Dermis blood vessel endothelial cell (primary cell): ENCODE measurements at places on chromosomes 12 and 14. TPM values are rescaled to one million over a fixed set of nuclear protein-coding genes. Genes with fewer than 3 reads are reported as not detected.

GRCh38 chr12:44571006-44571550 is 305.0 kb downstream of the NELL2 start:
- DNase-seq, result no peak

DNA sequence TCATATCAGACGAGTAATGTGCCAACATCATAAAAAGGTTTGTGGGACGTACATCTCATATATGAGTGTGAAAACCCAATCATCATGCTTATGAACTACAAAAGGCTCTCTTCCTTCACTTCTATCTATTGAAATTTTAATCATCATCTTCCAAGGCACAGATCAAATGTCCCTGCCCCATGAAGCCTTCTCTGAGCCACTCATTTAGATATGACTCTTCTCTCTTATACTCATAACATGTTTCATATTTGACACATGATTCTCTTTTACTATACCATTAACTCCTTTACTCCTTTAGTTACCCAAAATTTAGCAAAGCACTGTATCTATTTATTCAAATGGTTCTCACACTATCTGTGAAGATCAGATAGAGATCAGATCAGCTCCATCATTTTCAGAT is 22.2 kb downstream of the RALGAPA1 start:
- DNase-seq, result no peak

GRCh38 chr14:88553886-88554456 is 836 bp downstream of the PTPN21 start:
- peak; percentile 37 for DNase-seq

Gene CD4
- not detected in 2 replicates for total RNA-seq

Gene AGAP2
- under 0.01 and 0.19 TPM in 2 replicates for total RNA-seq

DNA sequence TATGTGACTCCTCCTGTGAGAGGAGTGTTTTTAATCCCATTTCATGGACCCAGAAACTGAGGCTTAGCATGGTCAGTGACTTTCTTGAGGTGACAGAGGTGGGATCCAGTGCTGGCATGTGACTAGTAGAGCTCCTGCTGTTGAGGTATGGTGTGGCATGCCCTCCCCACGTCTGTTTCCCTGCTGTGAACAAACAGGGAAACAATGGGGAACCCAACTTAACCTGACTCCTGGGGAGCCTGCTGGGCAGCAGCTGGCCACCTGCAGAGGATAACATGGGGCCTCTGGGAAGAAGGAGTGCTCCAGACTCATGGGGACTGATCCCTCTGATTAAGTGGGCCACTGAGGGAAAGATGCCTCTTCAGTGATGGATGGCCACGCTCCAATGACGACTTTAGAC is 114.0 kb downstream of the BEGAIN start:
- no peak for DNase-seq

DNA sequence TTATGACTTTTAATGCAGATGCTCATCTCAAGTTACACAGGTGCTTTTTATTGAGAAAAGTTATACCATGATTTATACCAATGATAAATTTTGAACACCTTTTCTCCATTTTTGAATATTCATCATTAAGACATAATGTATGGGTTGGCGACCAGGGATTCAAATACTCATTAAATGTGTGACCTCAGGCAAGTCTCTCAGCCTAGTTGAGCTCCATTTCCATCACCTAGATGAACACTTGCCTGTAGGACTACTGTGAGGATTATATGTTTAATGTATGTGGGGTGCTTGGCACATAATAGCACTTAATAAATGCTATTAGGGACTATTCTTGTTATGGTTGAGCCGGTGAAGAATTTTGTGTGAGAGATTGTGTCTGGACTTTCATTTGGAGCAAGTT is 228.6 kb downstream of the CHST11 start:
- no peak for DNase-seq

- DNase-seq, result peak; percentile 2
These were observed at the start of gene LRRK2 for GRCh38 chr12:40224439-40225291. LRRK2 (plus strand) TSS chr12:40224997; CDS start chr12:40225132, 135 bp downstream.

Gene DDN
- total RNA-seq, result under 0.01 and 0.19 TPM in 2 replicates

GRCh38 chr14:24271834-24272263 is 452 bp upstream of the RABGGTA start:
- DNase-seq, result no peak

GRCh38 chr14:76298896-76299295 is 77.0 kb upstream of the ESRRB start:
- DNase-seq, result no peak

DNA sequence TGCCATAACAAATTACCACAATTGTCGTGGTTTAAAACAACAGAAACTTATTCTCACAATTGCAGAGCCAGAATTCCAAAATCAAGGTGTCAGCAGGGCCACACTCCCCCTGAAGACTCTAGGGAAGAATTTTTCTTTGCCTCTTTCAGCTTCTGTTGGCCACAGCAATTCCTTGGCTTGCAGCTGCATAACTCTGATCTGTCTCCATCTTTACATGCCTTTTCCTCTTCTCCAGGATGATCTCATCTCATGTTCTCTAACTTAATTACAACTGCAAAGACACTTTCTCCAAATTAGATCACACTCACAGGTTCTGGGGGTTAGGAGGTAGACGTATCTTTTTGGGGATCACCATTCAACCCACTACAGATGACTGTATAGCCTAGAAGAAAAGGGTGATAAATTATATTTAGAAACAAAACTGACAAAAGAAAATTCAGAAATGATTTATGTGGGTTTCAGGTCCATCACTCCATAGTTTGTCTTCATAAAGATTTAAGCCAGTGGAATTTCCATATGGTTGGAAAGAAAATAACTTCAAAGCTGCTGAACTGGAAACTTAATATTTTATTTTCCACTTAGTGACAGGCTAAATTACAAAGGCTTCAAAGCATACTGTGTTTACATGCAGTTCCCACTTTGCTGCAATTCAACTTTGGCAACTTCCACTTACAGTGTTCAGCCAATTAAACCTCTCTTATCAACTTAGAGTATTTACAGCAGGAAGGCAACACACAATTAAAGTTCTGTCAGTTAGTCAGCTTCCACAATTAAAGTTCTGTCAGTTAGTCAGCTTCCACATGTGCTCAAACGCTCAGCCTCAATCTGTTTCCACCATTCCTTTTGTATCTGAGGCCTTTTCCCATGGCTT is 213.3 kb downstream of the EPS8 start:
- DNase-seq, result peak; percentile 38

DNA sequence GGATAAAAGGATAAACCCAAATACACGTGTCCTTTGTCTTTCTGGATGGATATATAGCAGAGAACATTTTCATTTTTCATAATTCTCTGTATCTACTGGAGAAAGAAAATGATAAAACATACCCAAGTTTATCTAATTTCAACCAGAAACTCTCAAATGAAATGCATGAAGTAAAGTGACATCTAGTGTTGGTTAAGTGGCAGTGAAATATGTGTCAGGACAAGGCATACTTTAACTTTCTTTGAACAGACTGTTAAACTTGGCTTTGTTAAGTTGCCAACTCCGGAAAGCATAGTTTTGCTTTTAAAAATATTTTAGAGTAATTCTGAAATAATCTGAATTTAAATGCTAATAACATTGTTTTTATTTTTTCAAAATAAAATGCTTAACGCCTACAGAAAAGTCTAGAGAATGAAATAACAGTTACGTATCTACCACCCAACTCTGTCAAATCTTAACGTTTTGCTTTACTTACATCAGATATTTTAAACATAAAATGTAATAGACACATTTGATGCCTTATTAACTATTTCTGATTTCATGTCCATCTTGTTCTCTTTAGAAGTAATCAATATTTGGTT is 25.2 kb upstream of the NTN4 start:
- DNase-seq, result peak; percentile 69

- DNase-seq, result peak; percentile 51
These were observed 55.5 kb downstream of the ANO2 start for GRCh38 chr12:5889381-5890047.

- no peak for DNase-seq
These were observed 52.0 kb upstream of the PSMA6 start for GRCh38 chr14:35240231-35240630.

Gene IFI27
- total RNA-seq, result 75.5 and 375 TPM in 2 replicates

Gene LTBP2
- 89.2 and 90.5 TPM in 2 replicates for total RNA-seq

GRCh38 chr12:11621797-11622423 is 27.6 kb upstream of the ETV6 start:
- DNase-seq, result peak; percentile 56

DNA sequence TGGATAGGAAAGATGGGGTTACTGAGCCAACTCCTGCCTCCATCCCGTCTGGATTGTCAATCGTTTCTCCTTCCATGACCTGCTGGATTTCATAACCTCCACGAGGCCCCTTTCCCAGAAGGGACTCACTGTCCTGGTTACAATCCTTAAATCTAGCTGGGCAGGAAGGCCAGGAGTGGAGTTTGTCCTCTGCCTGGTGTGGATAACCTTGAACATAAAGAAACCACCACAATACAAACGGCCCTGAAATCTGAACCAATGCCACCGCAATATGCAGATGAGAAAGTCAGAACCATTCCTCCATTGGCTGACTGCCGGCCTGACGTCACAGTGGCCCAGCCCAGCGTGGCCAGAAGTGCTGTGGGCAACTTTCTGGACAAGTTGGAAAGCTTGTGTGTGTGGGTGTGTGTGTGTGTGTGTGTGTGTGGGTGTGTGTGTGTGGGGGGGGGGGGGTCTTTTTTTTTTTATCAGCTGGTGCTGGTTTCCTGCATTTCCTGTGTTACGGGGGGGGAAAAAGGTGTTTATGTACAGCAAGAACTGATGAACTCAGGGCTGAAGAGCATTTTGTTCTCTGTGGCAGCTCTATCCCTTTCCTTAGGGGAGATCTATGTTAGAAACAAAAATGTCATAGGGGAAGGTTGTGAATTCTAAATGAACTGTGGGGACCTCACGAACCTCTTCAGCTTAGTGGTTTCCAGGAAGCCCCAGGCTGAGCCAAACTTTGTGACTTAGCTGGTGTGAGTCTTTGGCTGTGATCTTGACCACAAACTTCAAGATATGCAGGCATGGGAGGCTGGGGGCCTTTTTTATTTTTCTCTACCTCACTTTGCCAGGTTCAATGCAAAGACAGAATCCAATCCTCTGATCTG is 81.6 kb upstream of the MED13L start:
- peak; percentile 99 for DNase-seq

DNA sequence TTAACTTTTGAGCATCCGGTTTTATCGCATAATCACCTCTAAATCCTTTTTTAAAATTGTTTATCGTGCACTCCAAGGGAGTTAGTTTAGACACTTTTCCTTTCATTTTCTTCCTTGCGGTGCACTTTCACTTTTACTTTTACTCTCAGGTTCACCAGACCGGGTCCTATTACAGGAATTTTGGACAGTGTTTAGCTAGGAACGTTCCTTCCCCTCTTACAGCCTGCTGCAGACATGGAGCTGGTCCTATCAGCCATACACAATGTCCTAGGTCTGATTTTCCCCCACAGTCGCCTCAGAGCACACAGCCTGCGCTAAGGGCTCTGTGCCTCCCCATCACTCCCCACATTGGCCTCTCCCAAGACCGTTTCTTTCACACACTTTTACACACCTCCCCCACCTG is 103.9 kb downstream of the ALG10 start:
- DNase-seq, result no peak

GRCh38 chr14:51044961-51045360 is 49.9 kb downstream of the TRIM9 start:
- no peak for DNase-seq

DNA sequence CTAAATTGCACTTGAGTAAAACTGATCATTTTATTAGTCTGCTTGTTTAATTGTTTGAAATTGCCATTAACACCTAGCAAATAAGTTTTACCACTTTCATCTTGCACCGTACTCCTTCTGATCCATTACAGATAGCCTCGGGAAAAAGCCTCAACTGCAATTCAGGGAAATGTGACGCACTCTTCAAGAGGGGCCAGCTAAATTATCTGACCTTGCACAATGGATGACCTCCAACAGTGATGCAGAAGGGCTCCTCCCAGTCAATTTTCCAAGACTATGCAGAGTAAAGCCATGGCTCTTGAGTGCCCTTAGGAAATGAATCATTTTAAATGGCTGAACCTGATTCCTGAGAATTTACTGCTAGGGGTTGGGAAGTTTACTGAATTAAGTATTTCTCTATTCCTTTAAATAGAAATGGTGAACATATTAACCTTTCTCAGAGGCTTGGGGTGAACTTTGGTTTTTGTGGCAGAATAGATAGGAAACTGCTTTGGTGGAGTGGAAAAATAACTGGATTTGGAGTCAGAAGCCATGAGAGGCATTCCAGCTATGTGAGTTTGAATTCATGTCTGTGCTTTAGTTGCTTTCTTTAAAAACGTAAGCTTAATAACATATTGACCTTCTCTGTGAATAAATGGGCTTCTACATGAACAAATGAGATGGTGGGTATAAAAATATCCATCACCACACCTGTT is 64.8 kb upstream of the OVCH1 start:
- DNase-seq, result peak; percentile 92

- DNase-seq, result peak; percentile 80
These were observed 13.2 kb upstream of the ARF6 start for GRCh38 chr14:49879646-49880204.

Gene PDZRN4
- total RNA-seq, result not detected in 2 replicates

GRCh38 chr12:67323007-67323406 is 53.8 kb downstream of the CAND1 start:
- DNase-seq, result no peak

Gene LRRIQ1
- total RNA-seq, result 0.37 and 0.68 TPM in 2 replicates

- DNase-seq, result no peak
These were observed 35.7 kb downstream of the FOXA1 start for GRCh38 chr14:37559386-37559785.

DNA sequence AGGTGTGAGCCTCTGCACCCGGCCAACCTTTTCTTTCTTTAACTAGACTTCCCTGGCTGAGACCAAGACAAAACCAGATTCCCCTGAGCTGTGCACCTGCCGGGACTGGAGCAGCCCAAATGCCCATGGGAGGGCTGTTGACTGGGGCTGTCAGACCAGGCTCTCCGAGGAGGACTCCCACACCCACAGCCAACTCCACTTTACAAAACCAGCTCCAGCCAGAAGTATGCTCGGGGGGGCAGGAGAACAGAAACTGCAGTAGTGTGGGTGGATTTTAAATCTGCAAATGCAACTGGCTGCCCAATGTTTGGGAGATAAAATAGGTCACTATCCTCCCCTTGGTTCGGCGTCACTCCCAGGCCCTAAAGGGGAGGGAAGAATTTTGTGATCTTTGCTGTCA is 78.5 kb downstream of the VCPKMT start:
- no peak for DNase-seq

Gene RND1
- total RNA-seq, result 3.4 and 10.9 TPM in 2 replicates

Gene COQ5
- total RNA-seq, result 30.3 and 34.9 TPM in 2 replicates

DNA sequence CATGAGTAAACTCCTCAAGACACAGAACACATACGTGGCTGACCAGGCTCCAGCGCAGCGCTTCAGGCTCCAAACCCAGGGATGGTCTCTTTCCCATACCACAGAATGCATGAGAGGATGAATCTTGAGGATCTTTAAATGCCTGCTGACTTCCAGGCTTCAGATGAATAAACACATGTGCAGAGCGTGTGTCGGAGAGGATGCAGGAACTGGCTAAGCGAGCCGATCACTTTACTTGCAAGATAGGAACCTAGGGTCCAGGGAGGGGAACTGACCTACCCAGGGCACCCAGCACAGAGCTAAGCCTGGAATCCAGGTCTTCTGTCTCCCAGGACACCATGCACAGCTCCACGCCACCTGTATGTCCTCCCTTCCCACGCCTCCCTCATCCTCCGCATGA is 209.8 kb downstream of the BCL11B start:
- DNase-seq, result no peak
